HFFc6 (cell line): ENCODE measurements at places on chromosomes 7 and 10. TPM values are rescaled to one million over a fixed set of nuclear protein-coding genes. Genes with fewer than 3 reads are reported as not detected.

- H3K4me3 ChIP-seq, result no peak overlapping the region
- H3K27me3 ChIP-seq, result no peaks in the 10 kb centered on the region
- H3K36me3 ChIP-seq, result peaks cover 17% of the 10 kb centered on the region
- no peak overlapping the region for H3K27ac ChIP-seq
- DNase-seq, result no peak
- peaks cover 33% of the 10 kb centered on the region for H3K4me1 ChIP-seq
Observed at GRCh38 chr10:44263771-44264170, 121.1 kb downstream of the CXCL12 start.

DNA sequence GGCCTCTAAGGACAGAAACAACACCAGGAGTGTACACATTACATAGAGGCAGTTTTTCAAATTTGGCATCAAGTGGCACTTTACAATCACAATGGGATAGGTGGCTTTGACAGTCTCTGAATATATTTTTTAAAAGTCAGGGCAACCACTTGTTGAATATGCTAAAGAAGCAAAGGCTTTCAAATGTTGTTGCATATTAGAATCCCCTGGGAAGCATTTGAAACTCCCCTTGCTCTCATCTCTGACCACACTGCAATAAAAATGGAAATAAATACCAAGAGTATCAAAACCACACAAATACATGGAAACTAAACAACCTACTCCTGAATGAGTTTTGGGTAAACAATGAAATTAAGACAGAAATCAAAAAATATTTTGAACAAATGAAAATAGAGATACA lies 106.5 kb upstream of the RAB11FIP2 start:
- DNase-seq, result no peak
- H3K27me3 ChIP-seq, result no peaks in the 10 kb centered on the region

- H3K27me3 ChIP-seq, result no peaks in the 10 kb centered on the region
- no peak overlapping the region for H3K4me3 ChIP-seq
- H3K36me3 ChIP-seq, result peaks cover 10% of the 10 kb centered on the region
- H3K27ac ChIP-seq, result no peak overlapping the region
- DNase-seq, result no peak
- no peaks in the 10 kb centered on the region for H3K4me1 ChIP-seq
Observed at GRCh38 chr10:131418681-131419080, 107.2 kb upstream of the TCERG1L start.

GRCh38 chr10:36188080-36188453 lies 546.0 kb upstream of the FZD8 start:
- 0 out of 2 replicates have a peak, but pooled peaks cover 5% of the 10 kb centered on the region for H3K36me3 ChIP-seq
- H3K4me1 ChIP-seq, result no peaks in the 10 kb centered on the region
- H3K27me3 ChIP-seq, result peaks cover 2% of the 10 kb centered on the region; the same call in 1 of the 2 replicates
- no peak overlapping the region for H3K4me3 ChIP-seq
- no peak for DNase-seq

DNA sequence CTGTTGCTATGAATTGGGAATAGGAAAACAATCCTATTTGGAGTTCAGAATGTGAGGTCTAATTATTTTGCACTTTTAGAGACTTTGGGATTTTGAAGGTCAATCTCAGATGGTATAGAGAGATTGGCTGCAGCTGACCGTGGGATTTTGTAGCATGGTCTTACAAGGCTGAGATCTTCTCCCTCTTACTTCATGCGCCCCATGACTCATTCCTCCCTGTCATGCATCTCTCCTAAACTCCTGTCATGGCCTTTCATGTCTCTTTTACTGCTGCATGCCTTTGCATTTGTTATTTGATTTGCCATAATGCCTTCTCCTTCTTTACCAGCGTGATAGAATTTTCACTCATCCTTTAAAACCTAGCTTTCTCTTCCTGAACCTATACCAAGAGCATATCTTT lies 133.1 kb downstream of the BBS9 start:
- H3K27ac ChIP-seq, result no peak overlapping the region
- H3K36me3 ChIP-seq, result no peaks in the 10 kb centered on the region
- H3K4me3 ChIP-seq, result no peak overlapping the region
- H3K4me1 ChIP-seq, result peaks cover 16% of the 10 kb centered on the region
- H3K27me3 ChIP-seq, result no peaks in the 10 kb centered on the region

DNA sequence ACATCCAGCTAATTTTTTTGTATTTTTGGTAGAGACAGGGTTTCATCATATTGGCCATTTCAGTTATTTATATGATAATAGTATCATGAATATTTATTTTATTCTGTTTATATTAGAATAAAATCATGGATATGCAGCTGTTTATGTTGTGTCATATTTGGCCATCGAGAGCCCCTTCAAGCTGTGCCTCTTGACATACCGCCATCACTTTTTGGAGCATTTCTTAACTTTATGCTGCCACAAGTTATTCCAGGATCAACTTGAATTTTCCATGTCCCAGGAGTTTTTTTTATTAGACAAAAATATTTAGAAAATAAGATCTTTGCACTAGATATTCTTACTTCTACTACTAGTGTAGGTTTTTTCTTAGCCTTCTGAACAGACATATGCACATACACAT lies 1067.0 kb upstream of the LRRTM3 start:
- no peak overlapping the region for H3K4me3 ChIP-seq
- no peaks in the 10 kb centered on the region for H3K36me3 ChIP-seq
- DNase-seq, result no peak
- H3K27me3 ChIP-seq, result no peaks in the 10 kb centered on the region
- H3K4me1 ChIP-seq, result no peaks in the 10 kb centered on the region

GRCh38 chr7:131249003-131249402 lies 78.7 kb upstream of the MKLN1 start:
- H3K27ac ChIP-seq, result peak overlapping the region; percentile 82
- peak overlapping the region; percentile 45 for H3K4me3 ChIP-seq
- H3K36me3 ChIP-seq, result peaks cover 19% of the 10 kb centered on the region
- DNase-seq, result peak; percentile 95
- H3K27me3 ChIP-seq, result peaks cover 9% of the 10 kb centered on the region; the same call in 1 of the 2 replicates

DNA sequence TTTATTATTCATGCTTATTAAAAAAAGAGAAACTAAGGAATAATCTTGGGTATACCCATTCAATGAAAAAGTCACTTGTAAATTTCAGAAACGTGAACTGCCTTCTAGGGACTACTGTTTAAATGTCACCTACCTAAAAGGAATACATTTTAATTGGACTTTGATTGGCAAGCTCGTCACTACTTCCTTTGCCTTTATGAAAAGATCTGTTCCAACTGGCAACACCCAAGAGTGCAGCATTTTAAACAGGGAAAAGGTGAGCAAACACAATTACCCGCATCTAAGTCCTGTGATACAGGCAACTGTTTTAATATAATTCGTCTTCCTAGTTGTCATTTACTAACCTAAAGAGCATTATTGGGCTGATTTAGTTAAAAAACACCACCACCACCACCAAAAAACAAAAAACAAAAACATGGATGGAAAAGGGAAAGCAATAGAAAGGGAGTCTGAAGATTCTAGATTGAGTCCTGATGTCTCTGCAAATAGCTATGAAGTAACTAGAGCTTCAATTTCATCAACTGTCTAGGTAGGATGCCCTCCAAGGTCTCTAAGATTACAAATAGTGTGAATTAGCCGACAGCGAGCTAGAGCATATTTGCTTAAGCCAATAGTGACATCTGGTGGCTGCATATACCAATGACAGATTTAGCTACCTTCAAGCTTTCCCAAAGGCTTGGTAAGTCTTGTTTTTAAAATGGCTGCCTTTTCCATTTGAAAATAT lies 33.8 kb upstream of the ICA1 start:
- H3K36me3 ChIP-seq, result no peaks in the 10 kb centered on the region
- peaks cover 15% of the 10 kb centered on the region; the same call in 1 of the 2 replicates for H3K4me1 ChIP-seq
- peak overlapping the region; percentile 24 for H3K4me3 ChIP-seq
- DNase-seq, result peak; percentile 81
- H3K27me3 ChIP-seq, result peaks cover 2% of the 10 kb centered on the region

- H3K27ac ChIP-seq, result no peak overlapping the region
- no peak for DNase-seq
- H3K27me3 ChIP-seq, result no peaks in the 10 kb centered on the region
Observed at GRCh38 chr7:122383934-122384333, 79.4 kb upstream of the FEZF1 start.

DNA sequence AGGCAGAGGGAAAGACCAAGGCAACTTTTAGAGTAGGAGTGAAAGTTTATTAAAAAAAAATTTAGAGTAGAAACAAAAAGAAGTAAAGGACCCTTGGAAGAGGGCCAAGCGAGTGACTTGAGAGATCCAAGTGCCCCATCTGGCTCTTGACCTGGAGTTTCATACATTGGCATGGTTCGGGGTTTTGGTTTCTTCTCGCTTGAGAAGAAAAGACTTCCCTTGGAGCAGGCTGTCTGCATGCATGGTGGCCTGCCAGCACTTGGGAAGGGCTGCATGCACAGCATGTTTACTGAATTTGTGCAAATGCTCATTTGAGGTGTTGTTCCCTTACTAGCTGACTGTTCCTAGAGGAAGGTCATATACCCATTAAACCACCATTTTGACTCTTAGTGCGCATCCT lies 8.8 kb upstream of the ADO start:
- peaks cover 6% of the 10 kb centered on the region; the same call in 1 of the 2 replicates for H3K4me1 ChIP-seq
- peaks cover 16% of the 10 kb centered on the region for H3K27me3 ChIP-seq
- DNase-seq, result no peak
- no peak overlapping the region for H3K4me3 ChIP-seq

DNA sequence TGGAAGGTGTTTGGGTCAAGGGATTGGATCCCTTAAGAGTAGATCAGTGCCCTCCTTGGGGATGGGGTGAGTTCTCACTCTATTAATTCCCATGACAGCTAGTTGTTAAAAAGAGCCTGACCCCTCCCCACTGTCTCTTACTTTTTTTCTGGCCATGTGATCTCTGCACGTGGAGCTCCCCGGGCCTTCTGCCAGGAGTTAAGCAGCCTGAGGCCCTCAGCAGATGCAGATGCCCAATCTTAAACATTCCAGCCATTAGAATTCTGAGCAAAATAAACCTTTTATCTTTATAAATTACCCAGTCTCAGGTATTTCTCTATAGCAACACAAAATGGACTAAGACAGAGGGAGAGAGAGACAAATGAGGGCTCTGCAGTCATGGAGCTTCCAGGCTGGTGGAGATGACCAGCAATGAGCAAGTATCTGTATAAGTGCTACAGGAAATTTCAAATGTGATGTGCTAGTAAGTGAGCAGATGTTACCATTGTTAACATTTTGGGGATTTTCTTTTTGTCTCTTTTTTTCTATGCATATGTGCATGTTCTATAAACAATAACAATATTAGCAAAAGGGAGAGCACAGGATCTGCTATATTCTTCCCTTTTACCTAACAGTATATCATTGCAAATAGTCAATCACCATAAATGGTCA lies 26.7 kb downstream of the PLPP4 start:
- peaks cover 21% of the 10 kb centered on the region for H3K36me3 ChIP-seq
- DNase-seq, result no peak
- H3K27ac ChIP-seq, result no peak overlapping the region
- peaks cover 24% of the 10 kb centered on the region for H3K4me1 ChIP-seq
- no peak overlapping the region for H3K4me3 ChIP-seq
- no peaks in the 10 kb centered on the region for H3K27me3 ChIP-seq

GRCh38 chr7:149853157-149853556 lies 15.0 kb downstream of the ZNF862 start:
- H3K4me3 ChIP-seq, result no peak overlapping the region
- peaks cover 31% of the 10 kb centered on the region for H3K4me1 ChIP-seq
- H3K27me3 ChIP-seq, result no peaks in the 10 kb centered on the region; the same call in 1 of the 2 replicates
- no peak overlapping the region for H3K27ac ChIP-seq
- H3K36me3 ChIP-seq, result 0 out of 2 replicates have a peak, but pooled peaks cover 5% of the 10 kb centered on the region

GRCh38 chr10:132329565-132330485 lies 2.2 kb upstream of the LRRC27 start:
- H3K27me3 ChIP-seq, result peaks cover 7% of the 10 kb centered on the region
- peak overlapping the region; percentile 83 for H3K27ac ChIP-seq
- peaks cover 44% of the 10 kb centered on the region for H3K4me1 ChIP-seq
- H3K4me3 ChIP-seq, result peak overlapping the region; percentile 98
- DNase-seq, result peak; percentile 66

DNA sequence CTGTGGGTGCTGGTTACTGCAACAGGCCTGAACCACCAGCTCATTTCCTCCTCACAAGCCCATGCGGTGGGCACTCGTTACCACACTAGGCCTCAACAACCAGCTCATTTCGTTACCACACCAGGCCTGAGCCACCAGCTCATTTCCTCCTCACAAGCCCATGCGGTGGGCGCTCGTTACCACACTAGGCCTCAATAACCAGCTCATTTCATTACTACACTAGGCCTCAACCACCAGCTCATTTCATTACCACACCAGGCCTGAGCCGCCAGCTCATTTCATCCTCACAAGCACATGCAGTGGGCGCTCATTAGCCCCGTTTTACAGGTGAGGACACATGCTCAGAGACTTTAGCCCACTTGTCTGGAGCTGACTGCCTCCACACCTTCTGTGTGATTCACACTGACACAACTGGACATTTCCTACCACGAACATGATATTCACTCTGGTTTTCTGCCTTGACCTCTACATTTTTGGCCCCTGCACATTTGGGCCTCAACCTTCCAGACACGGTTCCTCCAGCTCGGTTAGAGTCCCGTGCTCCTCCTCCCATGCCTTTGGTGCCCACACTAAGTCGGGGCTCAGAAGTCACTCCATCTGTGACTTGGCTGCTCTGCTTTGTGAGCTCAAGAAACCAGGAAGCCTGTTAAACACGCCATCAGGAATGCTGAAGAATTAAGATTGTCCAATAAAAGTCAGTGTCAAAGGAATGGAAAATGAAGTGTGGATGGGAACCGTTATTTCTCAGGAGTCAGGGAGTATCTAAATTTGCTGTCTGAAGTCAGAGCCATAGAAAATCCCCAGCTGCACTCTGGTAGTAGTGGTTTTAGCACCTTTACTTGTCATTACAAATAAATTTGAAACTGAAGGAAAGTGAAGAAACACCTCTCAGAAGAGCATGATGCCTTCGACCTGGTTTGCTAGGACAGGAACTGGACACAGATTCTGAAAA lies 55.8 kb upstream of the LANCL2 start:
- no peak overlapping the region; the same call in 1 of the 2 replicates for H3K4me3 ChIP-seq
- H3K36me3 ChIP-seq, result no peaks in the 10 kb centered on the region; the same call in 1 of the 2 replicates
- DNase-seq, result no peak
- H3K27ac ChIP-seq, result no peak overlapping the region
- peaks cover 5% of the 10 kb centered on the region; the same call in 1 of the 2 replicates for H3K27me3 ChIP-seq
- H3K4me1 ChIP-seq, result peaks cover 54% of the 10 kb centered on the region

Gene SUN3
- total RNA-seq, result 2.1 TPM in 1 of 3 replicates, not detected in the others

Gene TMEM236
- total RNA-seq, result 0.09 to 0.20 TPM (median 0.13 TPM) in 3 replicates

Gene TWNK
- total RNA-seq, result 5.7 to 9.6 TPM (median 8.1 TPM) in 3 replicates

Gene VIPR2
- total RNA-seq, result not detected in 3 replicates

Gene TBRG4
- 54.7 to 67.7 TPM (median 60.3 TPM) in 3 replicates for total RNA-seq

Gene FAM25A
- not detected in 2 replicates for total RNA-seq

Gene POLR2J3
- 15.9 to 18.4 TPM (median 18.0 TPM) in 3 replicates for total RNA-seq

Gene AGAP5
- 2.0 to 2.2 TPM (median 2.1 TPM) in 3 replicates for total RNA-seq

Gene PPP1R9A
- not detected in 3 replicates for total RNA-seq
